Astrocyte (in vitro differentiated cells and primary cell): ENCODE measurements at places on chromosomes 1 and 21. TPM values are rescaled to one million over a fixed set of nuclear protein-coding genes. Genes with fewer than 3 reads are reported as not detected.

GJC2 gene
- total RNA-seq = 1.1 and 1.4 TPM in 2 replicates

FCRL2 gene
- not detected in 2 replicates for total RNA-seq

FAM43B gene
- total RNA-seq = 0.22 and 0.27 TPM in 2 replicates

PANK4 gene
- 23.1 and 26.3 TPM in 2 replicates for total RNA-seq

PTPRC gene
- total RNA-seq = 0.20 TPM in 1 of 2 replicates, not detected in the other

CREB3L4 gene
- total RNA-seq = 5.3 and 6.1 TPM in 2 replicates

PEAR1 gene
- 8.5 and 17.3 TPM in 2 replicates for total RNA-seq

BATF3 gene
- total RNA-seq = 1.9 and 2.5 TPM in 2 replicates

IGSF9 gene
- total RNA-seq = 0.89 and 2.1 TPM in 2 replicates

ZBTB18 gene
- total RNA-seq = 15.5 and 19.2 TPM in 2 replicates

PTGFR gene
- total RNA-seq = 0.36 and 0.41 TPM in 2 replicates

OR13G1 gene
- not detected in 2 replicates for total RNA-seq

UBE4B gene
- 37.4 and 41.5 TPM in 2 replicates for total RNA-seq
